ENCODE measurements at places on chromosomes 13 and 19.

DNA sequence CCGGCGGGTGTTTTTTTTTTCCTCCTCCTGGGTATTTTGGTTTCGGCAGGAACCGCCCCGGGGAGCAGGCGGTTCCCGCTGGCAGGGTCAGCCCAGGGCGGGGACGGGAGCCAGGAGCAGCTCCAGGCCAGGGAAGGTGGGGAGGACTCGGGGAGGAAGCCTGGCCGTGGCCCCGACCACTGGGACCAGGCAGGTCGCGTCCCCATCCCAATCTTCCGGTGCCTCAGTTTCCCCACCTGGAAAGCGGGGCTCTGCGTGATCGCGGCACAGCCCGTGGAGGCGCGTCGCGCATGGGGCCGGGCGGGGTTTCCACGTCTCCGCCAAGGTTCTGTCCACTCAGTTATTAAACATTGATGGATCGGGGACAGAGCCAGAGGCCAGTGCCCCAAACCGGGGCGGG, 34.8 kb downstream of the IL12RB1 start:
- no peak for DNase-seq

DNA sequence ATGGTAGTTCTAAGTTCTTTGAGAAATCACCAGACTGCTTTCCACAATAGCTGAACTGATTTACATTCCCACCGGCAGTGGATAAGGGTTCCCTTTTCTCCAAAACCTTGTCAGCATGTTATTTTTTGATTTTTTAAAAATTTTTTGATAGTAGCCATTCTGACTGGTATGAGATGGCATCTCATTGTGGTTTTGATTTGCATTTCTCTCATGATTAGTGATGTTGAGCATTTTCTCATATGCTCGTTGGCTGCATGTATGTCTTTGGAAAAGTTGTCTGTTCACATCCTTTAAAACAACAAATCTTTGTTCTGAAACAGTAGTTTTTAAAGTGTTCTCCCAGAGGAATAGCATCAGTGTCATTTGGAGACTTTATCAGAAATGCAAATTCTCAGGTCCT, 77.5 kb upstream of the POMP start:
- DNase-seq: no peak

DNA sequence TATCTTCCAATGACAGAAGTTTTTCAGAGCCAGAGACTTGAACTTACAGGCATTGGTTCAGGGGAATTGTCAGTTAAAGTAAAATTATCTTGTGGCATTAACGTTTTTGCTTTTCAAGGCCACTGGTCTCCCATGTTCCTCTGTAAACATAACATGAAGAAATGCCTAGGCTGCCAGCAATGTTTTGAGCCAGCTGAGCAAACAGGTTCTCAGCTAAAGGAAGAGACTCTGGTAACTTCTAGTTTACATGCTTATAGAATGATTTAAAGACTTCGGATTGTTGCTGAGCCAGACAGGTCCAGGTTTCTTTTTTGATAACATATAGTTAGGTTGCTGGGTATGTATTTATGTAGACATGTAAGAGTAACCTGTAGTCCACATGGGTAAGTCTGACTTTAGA, 35.7 kb downstream of the ZNF493 start:
- no peak for DNase-seq

DNA sequence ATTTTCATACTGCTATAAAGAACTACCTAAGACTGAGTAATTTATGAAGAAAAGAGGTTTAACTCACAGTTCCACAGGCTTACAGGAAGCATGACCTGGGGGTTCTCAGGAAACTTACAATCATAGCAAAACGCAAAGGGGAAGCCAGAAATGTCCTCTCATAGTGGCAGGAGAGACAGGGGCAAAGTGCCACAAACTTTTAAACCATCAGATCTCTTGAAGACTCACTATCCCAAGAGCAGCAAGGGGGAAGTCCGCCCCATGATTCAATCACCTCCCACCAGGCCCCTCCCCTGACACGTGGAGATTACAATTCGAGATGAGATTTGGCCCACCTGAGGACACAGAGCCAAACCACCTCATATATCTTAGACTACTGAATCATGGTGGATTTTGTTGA, 198.7 kb downstream of the KCTD12 start:
- DNase-seq: no peak

DNA sequence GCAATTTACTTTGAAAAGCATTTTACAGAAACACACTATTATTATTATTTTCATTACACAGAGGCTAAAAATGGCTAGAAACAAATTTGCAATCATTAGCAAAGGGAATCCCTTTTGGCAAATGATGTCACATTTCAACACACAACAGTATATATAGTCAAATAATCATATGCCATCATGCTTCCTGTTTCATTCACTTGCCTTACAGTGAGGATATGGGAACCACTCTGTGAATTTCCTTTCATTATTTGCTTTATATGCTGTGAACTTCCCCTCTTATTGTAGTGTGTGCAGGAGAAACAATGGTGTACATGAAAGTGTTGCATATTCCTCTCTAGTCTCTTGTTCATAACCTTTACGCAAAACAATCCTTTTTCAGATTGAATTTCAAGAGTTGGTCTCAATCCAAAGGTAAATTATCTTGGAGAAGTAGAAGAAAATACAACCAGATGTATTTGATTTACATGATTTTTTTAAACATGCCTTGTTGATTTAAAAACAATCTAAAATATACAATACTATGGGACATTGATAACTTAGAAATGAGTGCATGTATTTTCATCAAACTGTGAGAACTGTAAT, 657.3 kb downstream of the EFNB2 start:
- no peak for DNase-seq

DNA sequence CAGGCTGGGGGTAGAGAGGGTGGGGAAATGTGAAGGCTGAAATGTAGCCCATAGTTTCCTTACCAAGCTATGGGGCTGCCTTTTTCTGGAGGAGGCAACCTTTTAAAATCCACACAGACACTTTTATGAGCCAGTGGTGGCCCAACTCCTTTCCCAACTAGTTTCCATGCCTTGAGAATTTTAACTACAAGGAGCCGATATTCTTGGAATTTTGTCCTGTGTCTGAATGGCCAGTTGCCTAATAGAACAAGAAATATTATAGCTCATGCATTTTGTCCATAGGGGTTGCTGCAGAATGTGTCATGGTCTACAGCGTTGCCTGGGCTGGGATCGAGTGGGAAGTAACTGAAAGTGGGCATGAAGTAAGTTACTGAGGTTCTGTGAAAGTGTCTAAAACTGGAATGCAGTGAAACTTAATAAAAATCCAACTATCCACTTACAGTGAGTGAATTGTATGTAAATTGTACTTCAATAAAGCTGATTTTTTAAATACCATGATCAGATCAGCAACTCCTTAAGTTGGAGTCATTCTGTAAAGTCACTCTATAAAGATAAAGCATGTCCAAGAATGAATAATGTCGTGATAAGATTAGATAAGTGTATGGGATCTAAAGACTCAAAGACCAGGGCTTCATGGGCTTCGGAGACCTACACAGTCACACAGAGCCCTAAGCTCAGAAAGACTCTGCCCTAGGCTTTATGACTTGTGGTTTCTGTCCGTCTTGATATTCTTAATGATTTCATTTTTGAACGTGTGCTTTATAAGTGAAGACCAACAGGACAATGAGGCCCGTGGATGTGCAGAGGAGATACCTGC, 122.6 kb upstream of the FNDC3A start:
- DNase-seq: no peak
